ENCODE measurements at places on chromosomes 3 and 15. TPM values are rescaled to one million over a fixed set of nuclear protein-coding genes. Genes with fewer than 3 reads are reported as not detected.
A peak's percentile ranks its signal among the peaks of the same experiment; 100 is the strongest.

- H3K36me3 ChIP-seq = no peaks in the 10 kb centered on the region
- no peak overlapping the region for H3K27ac ChIP-seq
- DNase-seq = peak; percentile 20
- no peaks in the 10 kb centered on the region for H3K4me1 ChIP-seq
- H3K27me3 ChIP-seq = no peaks in the 10 kb centered on the region
Observed at GRCh38 chr15:66023311-66023972, 154.2 kb downstream of the RAB11A start.

DNA sequence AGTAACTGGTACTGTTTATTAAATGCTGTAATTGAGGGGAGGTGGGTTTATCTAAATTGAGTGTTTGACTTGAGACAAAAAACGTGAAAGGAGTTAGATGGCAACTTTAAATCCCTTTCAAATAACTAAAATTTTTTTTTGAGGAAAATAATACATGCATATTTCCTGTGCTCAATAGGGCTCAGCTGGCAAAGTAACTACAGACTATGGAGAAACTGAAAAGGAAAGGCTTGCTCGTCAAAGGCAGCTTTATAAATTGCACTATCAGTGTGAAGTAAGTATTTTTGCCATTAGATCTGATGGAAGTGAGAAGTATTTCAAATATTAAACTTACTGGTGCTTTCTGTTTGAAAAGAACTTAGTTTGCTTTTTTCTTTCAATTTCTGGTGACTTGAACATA, 72.2 kb downstream of the DZIP3 start:
- no peaks in the 10 kb centered on the region for H3K4me1 ChIP-seq
- no peak for DNase-seq
- H3K4me3 ChIP-seq = no peak overlapping the region
- no peaks in the 10 kb centered on the region for H3K36me3 ChIP-seq

DNA sequence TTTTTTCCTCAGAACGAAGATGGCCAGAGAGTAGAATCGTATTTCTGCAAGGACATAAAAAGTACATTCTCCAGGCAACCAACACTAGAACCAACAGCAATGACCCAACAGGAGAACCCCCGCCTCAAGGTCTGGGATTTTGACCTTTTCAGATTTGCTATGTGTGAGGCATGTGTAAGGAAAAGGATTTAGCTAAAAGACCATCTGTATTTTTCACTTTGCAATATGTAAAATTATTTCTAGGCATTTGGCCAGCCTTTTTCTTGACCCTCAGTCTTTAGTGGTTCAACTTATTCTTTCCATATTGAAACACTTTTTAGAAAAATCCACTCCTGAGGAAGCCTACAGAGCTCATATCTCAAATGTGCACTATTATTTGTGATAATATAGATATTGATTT, 219.2 kb upstream of the GOLGA6L4 start:
- H3K4me1 ChIP-seq = no peaks in the 10 kb centered on the region
- H3K36me3 ChIP-seq = no peaks in the 10 kb centered on the region
- H3K4me3 ChIP-seq = no peak overlapping the region
- DNase-seq = no peak
- no peak overlapping the region for H3K27ac ChIP-seq

DNA sequence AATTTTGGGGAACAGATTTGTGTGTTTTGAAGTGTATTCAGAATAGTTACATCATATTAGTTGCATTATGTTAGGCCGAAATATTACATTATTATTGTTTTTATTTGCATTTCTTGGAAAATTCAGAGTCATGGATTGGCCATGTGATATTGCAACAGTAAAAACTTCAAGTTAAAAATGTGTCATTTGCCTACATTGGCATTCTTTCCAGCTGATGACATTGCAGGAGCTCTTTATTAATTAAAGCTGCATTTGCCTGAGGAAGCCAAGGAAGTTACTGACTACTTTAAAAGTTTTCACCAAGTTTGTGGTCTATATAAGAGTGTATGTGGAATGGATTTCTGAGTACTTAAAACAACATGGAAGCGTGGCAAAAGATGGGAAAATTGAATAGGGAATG, 726.4 kb upstream of the SGO1 start:
- DNase-seq = no peak
- no peak overlapping the region for H3K27ac ChIP-seq
- no peaks in the 10 kb centered on the region for H3K36me3 ChIP-seq
- H3K4me3 ChIP-seq = no peak overlapping the region

DNA sequence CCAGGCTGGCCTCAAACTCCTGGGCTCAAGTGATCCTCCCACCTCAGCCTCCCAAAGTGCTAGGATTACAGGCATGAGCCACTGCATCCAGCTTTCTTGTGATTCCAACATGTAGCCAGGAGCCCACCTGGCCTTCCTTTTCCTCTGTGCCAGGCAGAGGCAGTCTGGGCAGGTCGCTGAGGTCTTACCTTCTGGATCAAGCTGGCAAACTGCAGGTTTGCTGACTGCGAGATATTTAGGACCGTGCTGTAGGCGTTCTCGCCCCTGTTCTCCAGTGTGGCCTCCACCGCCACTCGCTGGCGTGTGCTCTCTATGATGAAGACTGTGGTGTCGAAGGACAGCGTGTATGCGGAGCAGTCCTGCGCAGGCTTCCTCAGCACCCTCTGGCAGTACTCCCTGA, 42.5 kb downstream of the FEM1B start:
- no peak for DNase-seq
- H3K4me3 ChIP-seq = no peak overlapping the region
- no peaks in the 10 kb centered on the region for H3K27me3 ChIP-seq
- H3K4me1 ChIP-seq = no peaks in the 10 kb centered on the region
- no peaks in the 10 kb centered on the region for H3K36me3 ChIP-seq

DNA sequence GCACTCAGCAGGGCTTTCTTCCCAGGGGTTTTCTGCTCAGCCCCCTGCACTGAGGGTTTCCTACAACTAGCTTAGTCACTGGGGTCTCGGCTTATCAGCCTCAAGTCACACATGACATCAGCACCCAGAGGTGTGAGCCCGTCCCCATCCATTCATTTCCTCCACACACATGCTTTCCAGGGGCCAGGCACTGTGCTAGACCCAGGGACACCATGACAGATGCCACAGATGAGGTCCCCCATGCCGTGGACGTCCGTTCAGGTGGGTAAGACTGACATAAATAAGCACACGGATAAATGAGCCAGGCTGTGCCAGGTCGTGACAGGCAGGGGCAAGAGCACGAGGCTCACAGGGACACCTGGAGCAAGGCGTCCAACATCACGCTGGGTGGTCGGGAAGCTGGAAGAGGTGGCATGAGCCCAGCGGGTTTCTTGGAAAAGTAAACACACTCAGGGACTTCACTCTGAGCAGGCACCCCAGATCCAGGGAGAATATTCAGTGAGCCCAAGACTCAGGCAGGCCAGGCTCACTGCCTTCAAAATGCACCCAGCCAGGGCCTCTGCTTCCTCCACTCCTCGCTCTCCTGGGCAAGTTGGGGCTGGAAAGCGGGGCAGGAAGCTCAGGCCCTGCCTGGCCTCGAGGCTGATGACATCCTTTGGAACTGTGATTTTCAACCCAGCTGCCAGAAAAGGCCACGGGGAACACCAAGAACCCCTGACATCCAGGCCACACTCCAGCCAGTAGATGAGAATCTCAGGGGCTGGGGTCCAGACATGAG, 139.3 kb downstream of the CHSY1 start:
- no peaks in the 10 kb centered on the region for H3K36me3 ChIP-seq
- no peaks in the 10 kb centered on the region for H3K27me3 ChIP-seq
- no peak overlapping the region for H3K27ac ChIP-seq

- DNase-seq = no peak
- H3K36me3 ChIP-seq = no peaks in the 10 kb centered on the region
- H3K4me1 ChIP-seq = no peaks in the 10 kb centered on the region
- no peak overlapping the region for H3K27ac ChIP-seq
- no peak overlapping the region for H3K4me3 ChIP-seq
Observed at GRCh38 chr3:97647441-97647982, 117.0 kb upstream of the ARL6 start.

DNA sequence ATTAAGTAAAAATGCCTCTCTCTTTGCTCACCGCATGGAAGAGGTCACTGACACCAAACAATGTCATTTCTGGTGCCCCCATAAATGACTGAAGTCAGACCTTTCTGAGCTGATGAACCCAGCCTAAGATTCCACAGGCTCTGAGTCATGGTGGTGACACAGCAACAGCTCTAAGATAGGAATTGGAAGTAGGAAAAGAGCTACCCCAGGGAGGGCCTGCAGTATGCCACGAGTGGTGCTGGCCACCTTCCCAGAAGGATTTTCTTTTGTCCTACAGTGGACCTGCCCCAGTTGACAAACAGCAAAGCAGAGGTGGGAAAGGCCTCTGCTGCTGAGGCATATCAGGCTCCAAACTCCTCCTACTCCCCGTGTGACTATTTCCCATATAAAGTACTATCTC, 208.1 kb downstream of the MINAR1 start:
- H3K27ac ChIP-seq = peak overlapping the region; percentile 46
- peaks cover 12% of the 10 kb centered on the region for H3K4me1 ChIP-seq
- no peaks in the 10 kb centered on the region for H3K36me3 ChIP-seq
- DNase-seq = peak; percentile 90
- no peaks in the 10 kb centered on the region for H3K27me3 ChIP-seq
- no peak overlapping the region for H3K4me3 ChIP-seq

- H3K4me3 ChIP-seq = no peak overlapping the region
- no peaks in the 10 kb centered on the region for H3K27me3 ChIP-seq
- H3K27ac ChIP-seq = no peak overlapping the region
- DNase-seq = no peak
- no peaks in the 10 kb centered on the region for H3K4me1 ChIP-seq
Observed at GRCh38 chr3:111748132-111748531, 110.9 kb upstream of the PHLDB2 start.

SCAMP5 gene
- 0.50 TPM for total RNA-seq

HHLA2 gene
- not detected for total RNA-seq

Measured in fibroblast of lung (primary cell).